GM04503 (cell line): ENCODE measurements at places on chromosomes 2 and 18.

- DNase-seq: no peak
These were observed 104.2 kb downstream of the SH3BP4 start for GRCh38 chr2:235055891-235056516.

GRCh38 chr2:188600536-188601210 lies 309.0 kb downstream of the GULP1 start:
- peak; percentile 39 for DNase-seq

DNA sequence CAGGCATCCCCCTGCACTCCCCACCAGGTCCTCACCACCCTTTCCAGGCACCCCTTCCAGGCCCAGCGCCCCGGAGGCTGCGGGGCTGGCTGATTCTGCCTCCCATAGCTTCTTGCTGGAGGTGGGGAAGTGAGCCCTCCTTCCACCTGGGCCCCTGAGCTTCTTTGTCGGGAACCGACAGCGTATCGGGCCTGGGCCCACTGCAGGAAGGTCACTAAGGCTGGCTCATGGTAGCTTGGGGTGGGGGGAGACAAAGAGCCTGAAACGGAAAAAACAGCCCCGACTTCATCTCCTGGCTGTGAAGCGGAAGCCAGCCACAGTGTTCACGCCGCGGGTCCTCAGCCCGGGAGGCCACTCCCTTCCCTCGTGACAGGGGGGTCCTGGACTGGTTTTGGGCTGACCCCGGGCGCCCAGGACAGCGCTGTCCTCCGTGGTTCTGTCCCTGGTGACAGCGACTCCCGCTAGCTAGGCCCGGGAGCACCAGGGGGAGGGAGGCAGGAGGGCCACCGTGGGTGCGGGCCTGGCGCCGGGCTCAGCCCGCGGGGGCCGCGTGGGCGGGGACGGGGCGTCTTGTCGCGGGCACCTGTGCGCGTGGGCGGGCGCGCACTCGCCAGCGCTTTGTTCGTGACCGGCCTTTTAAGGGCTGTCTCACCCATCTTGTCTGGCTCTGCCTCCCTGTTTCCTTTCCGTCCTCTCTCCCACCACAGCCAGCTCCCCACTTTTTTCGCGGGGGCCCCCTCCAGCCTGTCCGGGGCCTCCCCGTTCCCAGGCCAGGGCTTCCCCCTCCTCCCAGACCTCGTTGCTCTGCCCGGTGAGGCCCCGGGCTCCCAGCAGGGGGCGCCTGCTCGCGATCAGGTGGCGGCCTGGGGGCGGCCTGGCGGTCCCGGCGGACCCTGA lies 64.9 kb downstream of the DNMT3A start:
- no peak for DNase-seq

DNA sequence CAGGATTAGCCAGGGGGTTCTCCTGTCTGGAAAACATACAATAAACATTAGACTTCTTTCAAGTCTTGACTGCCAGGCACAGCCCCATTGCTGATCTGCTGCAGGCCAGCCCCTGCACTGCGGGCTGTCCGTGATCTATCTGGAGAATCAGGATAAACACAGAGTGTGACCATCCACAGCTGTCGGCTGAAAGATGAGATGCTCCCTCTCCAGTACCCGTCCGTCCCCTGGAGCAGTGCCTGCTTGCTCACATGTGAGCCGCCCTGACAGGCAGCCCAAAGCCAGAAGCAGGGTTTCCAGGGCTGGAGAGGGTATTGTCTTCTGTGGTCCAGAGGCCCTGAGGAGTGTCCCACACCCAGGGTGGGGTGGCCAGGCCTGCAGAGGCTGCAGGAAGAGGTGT lies 46.1 kb upstream of the FOSL2 start:
- no peak for DNase-seq

- DNase-seq: no peak
These were observed 244.2 kb downstream of the KLHL29 start for GRCh38 chr2:23628926-23629771.

- DNase-seq: no peak
These were observed 42.0 kb downstream of the SOCS6 start for GRCh38 chr18:70330887-70331286.

DNA sequence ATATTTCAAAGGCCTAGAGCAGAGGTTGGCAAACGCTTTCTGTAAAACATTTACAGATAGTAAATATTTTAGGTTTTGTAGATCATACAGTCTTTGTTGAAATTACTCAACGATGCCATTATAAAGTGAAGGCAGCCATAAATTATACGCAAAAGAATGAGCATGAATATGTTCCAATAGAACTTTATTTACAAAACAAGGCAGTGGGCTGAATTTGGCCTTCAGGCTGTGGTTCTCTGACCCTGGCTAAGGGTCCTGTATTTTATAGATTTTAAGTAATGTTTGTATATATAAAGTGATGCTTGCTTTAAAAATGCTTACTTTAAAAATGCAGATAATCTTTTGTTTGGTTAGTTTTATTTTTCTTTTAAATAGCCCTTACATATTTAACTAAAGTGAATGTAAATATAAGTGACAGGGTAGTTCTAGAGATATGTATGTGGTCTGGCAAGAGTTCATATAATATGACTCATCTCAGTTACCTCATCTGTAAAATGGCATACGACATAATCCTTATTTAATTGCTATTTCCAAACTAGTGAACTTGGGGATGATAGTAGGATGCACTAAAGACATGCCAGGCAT lies 51.7 kb upstream of the ATP5MC3 start:
- DNase-seq: no peak

DNA sequence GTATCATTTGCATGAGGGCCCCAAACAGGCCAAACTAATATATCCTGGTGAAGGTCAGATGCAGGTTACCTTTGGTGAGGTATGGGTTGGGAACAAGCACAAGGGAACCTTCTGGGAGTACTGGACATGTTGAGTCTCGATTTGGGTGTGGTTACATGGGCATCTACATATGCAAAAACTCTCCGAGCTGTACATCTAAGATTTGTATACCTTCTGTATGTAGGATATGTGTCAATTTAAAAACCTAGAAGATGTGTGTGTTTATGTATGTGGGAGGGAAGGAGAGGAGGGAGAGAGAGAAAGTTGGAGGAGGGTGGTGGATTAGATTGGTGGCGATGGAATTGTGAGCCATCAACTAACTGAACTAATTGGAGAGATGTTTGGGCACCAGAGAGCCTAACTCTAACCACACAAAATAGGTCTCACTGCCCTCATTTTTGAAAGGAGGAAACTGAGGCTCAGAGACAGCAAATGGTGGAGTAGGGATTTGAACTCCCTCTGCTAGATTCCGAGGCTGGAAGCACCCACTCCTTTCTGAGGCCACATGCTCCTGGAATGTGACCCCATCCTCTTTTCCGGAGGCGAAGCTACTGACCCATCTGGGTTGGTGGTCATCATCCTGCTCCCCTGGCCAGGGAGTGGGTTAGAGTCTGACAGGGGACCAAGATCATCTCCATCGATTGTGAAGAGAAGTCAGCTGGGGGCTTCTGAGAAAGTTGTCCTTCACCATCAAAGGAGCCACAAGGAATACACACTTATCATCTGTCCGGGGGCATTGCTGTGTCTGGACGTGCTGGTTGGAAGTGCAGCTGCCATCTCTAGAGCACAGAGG lies 107.3 kb upstream of the MYCN start:
- DNase-seq: no peak

- no peak for DNase-seq
These were observed 112.8 kb downstream of the GULP1 start for GRCh38 chr2:188404341-188405004.

- peak; percentile 88 for DNase-seq
These were observed 171.3 kb downstream of the THADA start for GRCh38 chr2:43424262-43425207.

DNA sequence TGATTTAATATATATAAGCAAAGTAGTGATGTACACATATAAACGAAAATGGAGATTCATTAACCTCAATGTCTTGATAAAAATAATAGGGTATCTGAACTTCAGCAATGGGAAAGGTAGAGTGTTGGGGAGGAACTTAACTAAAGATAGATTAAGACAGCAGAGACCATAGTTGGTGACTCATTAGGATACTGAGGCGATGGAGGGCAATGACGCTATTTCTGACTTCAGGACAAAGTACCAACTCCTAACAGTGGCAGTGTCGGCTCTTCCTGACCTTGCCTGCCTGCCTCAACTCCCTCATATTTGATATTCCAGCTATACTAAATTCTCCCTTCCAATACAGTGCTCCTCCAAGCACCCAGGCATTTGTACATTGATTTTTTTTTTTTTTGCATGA lies 98.6 kb downstream of the CDH2 start:
- DNase-seq: no peak

- DNase-seq: no peak
These were observed 1.2 kb downstream of the MEX3C start for GRCh38 chr18:51196118-51196810.

GRCh38 chr2:108536133-108536780 lies 2.0 kb downstream of the LIMS1 start:
- DNase-seq: no peak

DNA sequence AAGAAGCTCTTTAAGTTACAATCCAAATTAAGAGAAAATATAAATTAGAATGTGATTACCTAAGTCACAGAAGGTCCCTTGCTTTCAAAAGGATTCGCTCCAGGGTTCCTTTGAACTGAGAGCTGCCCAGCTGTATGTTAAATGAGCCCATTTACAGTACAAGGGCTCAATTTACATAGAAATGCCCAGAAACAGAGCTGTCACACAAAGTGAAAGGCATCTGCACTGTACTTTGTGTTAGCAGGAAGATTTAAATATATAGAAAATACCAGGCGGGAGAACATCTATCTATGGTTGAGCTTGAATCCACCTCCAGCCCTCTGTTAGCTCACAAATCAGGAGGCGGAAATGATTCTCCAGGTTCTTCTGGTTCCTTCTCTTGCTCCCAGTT lies 272.9 kb downstream of the PAX3 start:
- no peak for DNase-seq

- DNase-seq: no peak
These were observed 674.2 kb upstream of the VRK2 start for GRCh38 chr2:57372237-57372984.

DNA sequence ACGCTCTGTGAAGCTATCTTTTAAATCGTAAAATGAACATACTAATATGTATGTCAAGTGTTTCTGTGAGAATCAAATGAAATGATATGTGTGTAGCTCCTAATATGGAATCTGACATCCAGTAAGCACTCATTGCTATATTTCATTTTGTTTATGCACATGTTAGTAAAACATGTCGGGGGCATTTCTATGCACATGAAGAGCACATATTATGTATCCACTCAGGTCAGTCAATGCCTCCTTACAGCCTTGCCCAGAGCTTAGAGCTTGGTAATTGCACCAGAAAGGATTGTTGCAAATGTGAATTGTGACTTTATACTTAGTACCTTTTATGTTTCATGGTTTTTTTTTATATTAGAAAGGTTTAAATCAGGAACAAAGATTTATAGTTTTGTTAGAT lies 463.7 kb upstream of the HNMT start:
- DNase-seq: no peak

- peak; percentile 46 for DNase-seq
These were observed 135.9 kb downstream of the TGIF1 start for GRCh38 chr18:3585656-3586509.

DNA sequence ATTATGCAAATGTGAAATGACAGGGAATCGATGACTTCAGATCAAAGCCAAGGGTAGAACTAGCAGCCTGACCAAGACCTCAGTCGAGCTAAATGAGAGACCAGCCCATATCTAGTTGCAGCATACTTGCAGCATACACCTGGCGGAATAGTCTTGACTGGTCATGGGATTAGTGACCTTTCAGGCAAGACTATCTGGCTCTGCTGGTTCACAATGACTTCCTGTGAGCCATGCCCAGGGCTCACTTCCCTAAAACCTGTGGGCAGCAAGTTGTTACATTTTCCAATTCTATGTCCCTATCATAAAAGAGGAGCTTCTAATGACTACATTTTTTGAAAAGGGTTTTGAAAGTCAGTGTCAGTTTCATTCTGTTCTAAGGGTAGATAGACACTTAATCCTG lies 1624.9 kb upstream of the CELF4 start:
- no peak for DNase-seq

GRCh38 chr18:27198036-27198435 lies 12.9 kb upstream of the CHST9 start:
- no peak for DNase-seq

DNA sequence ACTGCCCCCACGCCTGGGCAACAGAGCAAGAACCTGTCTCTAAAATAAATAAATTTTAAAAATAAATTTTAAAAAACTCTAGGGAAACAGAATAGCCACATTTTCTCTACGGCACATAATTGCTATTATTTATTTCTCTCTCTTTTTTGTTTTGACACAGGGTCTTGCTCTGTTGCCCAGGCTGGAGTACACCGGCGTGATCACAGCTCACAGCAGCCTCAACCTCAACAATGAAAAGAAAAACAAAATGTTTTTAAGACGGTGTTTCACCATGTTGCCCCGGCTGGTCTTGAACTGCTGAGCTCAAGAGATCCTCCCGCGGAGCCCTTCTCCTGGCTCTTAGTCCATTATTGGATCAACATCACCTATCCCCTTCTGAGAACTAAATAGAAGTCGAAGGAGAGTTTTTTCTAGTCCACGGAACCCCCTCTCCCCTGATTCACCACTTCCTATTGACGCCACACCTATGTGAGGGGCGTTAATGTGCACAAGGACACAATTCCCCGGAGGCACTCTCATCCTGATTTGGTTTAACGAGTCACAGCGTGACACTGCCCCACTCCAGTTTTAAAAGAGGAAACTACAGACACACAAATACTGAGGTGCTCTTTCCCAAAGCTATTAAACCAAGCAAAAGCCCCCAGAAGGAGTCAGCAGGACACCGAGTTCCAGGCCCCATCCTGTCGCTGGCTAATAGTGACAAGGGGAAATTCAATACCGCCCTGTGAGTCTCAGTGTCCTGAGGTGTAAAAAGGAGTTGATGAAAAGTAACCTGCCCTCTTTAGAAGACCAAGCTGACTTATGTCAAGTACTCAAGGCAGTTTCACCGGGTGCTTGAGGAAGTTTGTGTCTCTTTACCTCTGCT lies 1.1 kb downstream of the NPC1 start:
- no peak for DNase-seq

DNA sequence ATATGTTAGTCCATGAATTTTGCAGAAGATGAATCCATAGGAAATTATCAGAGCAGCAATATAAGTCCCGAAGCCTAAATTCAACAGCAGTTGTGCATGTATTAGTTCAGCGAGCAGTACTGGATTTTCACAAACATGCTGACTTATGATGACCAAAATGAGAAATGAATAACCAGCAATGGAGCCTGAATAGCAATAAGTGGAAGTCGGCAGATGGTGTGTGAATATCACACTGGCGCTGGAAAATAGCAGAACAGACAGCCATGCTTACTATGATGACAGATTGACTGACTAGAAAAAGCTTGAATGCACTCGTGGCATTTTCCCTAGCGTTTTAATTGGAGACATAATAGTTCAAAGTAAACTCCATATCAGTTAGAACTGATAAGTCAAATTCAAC lies 1114.5 kb downstream of the DSC3 start:
- DNase-seq: no peak

DNA sequence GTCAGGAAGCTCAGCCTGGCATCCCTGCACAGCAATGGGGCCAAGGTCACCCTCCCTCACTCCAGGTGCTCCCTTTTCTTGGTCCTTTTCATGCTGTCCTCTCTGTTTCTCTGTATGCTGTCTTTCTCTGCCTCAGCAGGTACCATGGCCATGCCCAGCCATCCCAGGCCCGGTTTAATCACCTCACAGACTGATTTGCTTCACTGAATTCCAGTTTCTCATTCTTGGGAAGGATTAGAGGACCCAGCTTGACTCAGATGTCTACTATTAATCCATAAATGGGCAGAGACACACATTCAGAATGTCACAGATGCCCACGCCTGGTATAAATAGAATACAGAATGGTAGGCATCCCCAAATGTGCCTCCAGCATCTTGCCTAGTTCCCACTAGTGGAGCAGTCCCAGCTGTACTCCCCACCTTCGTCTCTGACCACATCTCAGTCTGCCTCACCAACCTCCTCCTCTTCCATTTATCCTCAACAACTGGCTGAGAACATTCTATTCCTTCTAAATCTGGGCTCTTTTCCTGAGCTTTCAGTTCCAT lies 14.2 kb upstream of the L3MBTL4 start:
- DNase-seq: no peak
